ENCODE measurements at places on chromosomes 1 and 21. TPM values are rescaled to one million over a fixed set of nuclear protein-coding genes. Genes with fewer than 3 reads are reported as not detected.

Gene A3GALT2
- not detected for total RNA-seq

Gene LENEP
- not detected for total RNA-seq

Gene KAZN
- total RNA-seq: 12.3 TPM

Gene SLC2A5
- total RNA-seq: 15.9 TPM

Gene CYYR1
- 12.6 TPM for total RNA-seq

Gene PKP1
- 137 TPM for total RNA-seq

Gene TFAP2E
- not detected for total RNA-seq

Gene GPR52
- 3.9 TPM for total RNA-seq

Gene EFNA3
- total RNA-seq: 0.92 TPM

Gene FPGT
- 31.1 TPM for total RNA-seq

All from tongue (tissue), 3 donors.